ENCODE measurements at places on chromosomes 4 and X.
A peak's percentile ranks its signal among the peaks of the same experiment; 100 is the strongest.

DNA sequence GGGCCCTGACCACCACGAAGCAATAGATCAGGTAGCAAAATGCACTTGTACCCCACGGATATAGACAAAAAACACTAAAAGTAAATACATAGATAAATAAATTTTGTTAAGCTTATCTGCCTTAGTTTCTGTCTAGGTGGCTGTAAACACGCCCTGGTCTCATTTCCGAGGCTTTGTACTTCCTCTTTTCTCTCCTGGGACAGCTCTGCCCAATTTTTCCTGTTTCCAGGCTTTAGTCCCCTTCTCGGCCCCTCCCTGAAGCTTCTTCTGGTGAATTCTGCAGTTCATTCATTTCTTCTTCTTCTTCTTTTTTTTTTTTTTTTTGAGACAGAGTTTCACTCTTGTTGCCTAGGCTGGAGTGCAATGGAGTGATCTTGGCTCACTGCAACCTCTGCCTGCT is 73.4 kb upstream of the STOX2 start:
- no peak for DNase-seq

DNA sequence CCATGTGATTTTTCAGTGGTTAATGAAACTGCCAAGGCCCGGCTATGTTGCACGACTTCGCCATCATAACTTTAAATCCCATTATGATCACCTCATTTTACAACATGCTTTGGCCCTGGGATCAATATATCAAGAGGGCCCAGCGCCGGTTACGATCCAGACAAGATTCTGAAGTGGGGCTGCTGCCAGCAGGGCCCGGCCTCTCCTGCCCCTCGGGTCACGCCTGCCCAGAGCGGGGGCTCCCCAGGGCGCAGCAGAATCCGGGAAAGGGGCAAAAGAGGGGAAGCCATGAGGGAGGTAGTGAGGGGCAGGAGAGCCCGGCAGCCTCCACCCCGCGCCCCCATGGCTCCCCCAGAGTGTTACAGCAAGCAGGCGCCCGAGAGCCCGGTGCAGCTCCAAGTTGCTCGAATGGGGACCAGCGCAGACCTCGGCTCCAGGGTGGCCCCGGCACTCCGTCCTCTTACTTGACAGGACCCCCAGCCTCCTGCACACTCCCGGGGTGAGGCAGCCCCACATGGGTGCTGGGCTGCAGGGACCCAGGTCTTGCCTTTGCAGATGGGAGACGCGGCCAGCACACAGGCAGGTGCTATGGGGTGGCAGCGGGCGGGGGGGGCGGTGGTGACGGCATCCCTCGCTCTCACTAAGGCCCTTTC is 129.8 kb upstream of the NKX1-1 start:
- DNase-seq, result no peak

DNA sequence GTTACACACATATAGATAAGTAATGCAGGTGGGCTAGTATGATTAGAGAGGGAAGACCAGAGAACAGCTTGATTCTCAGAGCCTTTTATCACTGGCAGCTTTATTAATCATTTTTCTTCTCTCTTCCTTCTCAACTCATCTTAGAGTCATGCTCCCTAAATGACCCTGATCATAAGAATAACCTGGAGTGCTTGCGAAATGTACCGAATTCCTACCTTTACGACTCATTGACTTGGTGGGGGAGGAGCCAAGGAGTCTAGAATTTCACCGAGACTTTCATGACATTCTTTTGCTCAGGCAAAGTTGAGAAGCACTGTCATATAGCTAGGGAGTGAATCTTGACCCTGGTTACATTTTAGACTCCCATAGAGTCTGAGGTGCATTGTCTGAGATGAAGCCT is 298.9 kb upstream of the PUDP start:
- no peak for DNase-seq

DNA sequence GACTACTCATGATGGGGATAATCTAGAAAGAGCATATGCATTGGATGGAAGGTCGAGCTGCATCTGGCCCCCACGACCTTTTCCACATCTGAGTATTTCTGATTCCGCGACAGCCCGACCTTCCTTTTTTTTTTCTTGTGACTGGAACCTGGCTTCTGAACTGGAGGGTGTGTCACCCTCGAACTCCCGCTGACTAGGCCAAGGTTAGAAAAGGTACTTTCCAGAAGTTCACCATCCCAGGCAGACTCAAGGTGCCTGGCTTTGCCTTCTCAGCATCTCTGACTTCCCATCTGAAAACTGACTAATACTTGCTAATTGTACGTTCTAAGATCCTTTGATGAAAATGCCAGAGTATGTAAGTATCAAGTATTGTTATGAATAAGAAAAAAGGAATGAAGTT is 49.3 kb upstream of the CD40LG start:
- no peak for DNase-seq

DNA sequence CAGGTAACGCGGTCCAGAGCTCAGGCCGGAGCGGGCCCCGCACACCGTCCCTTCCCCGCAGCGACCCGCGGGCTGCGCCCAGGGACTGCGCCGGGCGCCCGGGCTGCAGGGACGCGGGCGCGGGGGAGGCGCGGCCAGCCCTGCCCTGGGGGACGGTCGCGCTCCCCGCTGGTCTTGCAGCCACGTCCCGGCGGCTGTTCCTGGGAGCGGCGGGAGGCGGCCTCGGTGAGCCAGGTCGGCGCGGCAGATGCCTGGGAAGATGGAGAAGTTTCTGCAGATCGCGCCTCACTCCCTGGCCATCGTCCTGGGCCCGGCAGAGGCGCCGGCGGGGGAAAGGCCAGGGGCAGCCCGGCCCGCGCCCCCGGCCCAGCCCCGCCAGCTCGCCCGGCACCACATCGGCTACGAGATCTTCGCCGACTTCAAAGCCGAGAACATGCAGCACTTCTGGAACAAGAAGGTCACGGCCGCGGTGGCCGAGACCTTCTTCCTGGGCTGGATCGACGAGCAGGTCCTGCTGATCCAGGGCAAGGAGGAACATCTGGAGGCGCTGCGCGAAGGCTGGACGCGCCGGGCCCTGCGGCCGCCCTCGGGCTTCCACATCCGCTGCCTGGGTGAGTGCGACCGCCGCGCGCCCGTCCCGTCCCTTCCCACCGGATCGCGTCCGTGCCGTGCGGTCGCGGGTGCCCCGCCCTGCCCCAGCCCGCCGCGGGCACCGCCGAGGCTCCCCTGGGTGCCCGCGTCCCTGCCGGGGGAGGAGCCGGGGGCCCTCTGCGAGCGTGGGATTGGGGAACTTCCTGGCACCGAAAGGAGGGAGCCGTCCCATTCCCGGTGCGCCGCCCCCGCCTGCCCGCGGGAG is 107.4 kb upstream of the STOX2 start:
- peak; percentile 73 for DNase-seq

DNA sequence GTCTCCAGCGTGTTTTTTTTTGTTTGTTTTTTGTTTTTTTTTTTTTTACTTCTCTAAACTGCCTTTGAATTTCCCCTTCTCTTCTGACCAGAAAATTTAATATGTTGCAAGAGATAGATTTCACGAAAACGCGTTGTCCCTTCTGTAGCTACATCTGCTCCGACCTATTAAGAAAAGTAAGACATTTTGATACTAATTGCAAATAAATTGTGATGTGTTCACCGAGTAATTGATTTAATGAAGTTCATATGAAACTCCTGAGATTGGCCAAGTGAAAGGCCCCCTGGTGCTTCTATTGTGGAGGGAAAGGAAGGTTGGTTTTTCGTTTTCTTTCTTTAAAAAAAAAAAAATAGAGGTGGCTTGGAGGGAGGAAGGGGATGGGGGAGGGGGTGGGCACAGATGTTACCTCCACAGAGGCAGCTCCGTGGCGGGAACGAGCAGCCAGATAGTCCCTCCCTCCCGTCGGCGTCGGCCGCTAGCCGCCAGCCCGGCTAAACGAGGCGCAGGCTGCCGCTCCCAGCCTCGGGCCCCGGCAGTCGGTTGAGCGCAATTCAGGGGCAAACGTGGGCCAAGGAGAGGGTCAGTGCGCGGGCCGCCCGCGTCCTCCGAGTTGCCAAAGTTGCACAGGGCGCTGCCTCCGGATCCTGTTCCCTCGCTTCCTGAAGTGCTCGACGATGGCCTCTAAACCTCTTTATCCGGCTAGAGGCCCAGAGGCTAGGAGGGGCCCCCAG is 139.1 kb upstream of the ZIC3 start:
- peak; percentile 59 for DNase-seq

- DNase-seq, result peak; percentile 40
Observed at GRCh38 chr4:95929448-95930064, 89.7 kb downstream of the PDHA2 start.

DNA sequence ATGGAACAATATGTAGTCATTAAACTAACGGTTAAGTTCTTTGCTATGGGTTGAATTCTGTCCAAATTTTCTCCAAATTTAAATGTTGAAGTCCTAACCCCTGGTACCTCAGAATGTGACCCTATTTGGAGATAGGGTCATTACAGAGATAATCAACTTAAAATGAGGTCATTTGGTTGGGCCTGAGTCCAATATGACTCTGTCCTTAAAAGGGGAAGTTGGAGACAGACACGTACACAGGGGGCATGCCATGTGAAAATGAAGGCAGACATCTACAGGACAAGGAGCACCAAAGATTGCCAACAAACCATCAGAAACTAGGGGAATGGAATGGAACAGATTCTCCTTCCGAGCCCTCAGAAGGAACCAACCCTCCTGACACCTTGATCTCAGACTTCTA is 492.0 kb upstream of the FTHL17 start:
- DNase-seq, result no peak

DNA sequence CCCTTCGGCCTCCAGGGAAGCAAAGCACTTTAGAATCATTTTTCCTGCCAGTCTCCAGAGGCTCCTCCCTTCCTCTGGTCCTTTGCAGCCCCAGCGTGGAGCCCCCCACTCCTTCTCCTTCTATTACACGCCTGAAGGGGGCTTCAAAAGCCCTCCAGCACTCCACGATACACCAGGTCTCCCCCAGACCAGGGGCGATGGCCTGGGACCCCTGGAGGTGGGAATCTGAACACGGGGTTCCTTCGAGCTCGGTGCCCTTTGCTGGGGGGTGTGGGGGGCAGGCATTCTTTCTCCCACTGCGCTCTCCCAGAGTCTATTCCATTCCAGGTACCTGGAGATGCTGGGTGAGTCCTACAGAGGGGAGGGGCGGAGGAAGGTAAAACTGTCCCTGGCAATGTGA is 97.6 kb downstream of the HMX1 start:
- DNase-seq, result no peak

GRCh38 chrX:119181491-119181890 is 53.9 kb upstream of the KIAA1210 start:
- peak; percentile 40 for DNase-seq

DNA sequence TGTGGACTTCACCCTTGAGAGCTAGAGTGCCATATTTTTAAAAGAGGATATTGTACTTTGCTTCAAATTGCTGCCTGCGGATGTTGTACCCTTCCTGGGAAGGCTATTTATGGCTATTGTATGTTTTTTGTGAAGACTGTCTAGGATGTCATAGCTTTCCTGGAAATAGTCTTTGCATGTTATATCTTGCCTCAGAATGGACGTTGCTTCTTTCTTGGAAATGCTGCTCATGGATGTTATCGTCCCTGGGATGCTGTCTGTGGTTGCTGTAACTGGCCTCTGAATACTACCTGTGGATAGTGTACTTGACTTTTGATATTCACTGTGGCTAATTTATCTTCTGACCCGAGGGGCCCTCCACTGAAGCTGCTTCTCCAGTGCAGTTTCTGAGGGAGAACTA is 146.8 kb downstream of the ENOX2 start:
- DNase-seq, result no peak

DNA sequence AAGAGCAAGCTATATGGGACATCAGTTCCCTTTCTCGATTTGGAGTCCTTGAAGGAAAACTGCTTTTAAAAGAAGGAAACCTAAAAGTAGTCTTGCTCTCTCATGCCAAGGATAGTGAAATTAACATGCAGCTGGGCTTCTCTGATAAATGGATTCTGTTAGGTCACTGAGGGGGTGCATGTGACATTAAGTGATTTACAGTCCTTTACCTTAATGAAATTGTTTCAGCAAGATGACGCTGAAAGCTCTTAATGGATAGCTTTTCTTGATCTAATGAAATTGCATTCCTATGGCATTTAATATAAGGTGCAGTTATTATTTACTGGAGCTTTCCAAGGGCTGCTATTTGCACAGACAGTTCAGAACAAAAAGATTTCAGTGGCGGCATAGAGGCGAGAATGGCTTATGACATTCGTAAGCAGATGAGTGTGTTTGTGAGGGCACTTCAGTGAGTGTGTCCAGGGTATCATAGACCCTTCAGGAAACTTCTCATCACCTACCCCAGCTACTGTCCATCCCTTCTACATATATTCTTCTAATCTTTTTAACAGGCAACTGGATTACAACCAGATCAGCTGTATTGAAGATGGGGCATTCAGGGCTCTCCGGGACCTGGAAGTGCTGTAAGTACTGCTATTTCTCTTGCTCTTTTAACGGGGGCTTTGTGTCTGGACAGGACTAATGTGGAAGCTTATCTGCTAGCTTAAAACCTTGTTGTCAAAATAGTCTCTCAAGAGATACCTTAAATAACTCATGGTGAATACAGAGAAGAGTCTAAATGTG is 219.9 kb upstream of the PACRGL start:
- no peak for DNase-seq

- DNase-seq, result no peak
Observed at GRCh38 chrX:111467896-111468295, 43.5 kb upstream of the SERTM2 start.

DNA sequence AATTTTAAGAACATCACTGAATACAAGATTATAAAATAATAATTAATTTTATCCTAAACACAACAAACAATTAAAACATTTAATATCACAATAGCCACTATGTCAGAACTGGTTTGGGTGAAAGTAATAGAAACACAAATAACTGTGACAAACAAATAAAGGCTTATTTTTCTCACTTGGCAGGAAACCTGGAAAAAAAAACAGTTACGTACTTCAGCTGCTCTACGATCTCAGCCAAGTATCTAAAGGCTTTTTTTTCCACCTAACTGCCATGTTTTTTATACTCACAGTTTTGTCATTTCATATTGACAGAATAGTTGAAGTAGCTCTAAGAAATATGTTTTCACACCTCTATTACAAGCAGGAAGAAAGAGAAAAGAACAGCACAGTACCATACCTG is 284.8 kb upstream of the INTU start:
- no peak for DNase-seq

DNA sequence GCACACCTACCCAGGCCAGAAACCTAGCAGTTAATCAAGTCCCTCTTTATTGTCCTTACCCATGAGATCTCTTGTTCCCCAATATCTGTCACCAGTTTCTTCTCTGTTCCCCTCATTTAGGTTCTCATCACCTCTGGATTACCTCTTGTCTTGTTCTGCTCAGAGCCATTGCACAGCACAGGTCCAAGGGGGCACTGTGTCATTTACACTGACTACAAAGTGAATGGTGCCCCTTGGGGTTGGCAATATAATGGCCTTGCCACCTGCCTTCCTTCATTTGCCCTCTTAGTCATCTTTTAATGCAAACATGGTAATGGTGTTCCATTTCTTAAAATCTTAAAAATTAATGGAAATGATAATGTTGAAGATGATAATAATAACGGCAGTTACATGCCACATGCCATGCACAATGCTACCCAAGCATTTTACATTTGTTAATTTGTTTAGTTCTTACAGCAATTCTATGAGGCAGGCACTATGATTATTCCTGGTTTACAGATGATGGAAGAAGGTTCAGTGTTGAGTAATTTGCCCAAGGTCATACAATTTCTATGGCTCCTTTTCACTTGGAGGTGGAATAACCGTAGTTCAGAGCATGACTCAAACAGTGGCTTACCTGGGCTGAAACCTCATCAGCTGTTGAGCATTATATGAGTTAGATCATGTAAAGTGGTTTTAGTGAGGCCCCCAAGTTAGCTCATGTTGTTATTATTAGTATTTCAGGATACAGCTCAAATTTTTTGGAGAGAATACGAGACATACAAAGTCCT is 117.9 kb downstream of the RASL11B start:
- peak; percentile 12 for DNase-seq

Data from neural progenitor cell (in vitro differentiated cells).